ENCODE measurements at places on chromosomes 12 and 14.

DNA sequence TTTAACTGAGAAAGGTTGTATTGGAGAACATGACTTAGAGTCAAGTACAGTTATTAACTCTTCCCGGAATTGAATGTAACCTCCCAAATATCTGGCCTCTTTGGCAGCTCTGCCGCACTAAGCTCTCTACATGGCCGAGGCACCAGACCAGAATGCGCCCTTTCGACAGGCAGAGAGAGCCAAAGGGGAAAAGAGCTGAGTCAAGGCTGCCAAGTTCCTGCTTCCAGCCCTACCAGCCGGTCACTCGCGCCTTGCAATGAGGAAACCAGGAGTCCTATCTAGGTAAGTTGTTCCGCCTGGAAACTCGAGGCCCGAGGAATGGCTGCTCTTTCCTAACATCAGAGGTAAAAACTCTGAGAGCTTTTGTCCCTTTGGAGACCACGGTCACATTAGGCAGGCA is 172.2 kb downstream of the BRMS1L start:
- DNase-seq = no peak

GRCh38 chr14:86896701-86897100 is 1096.3 kb downstream of the GALC start:
- no peak for DNase-seq

GRCh38 chr14:96486705-96487104 is 15.5 kb upstream of the PAPOLA start:
- DNase-seq = no peak

- DNase-seq = no peak
These were observed at the start of gene TC2N for GRCh38 chr14:91867316-91867988. TC2N (minus strand) TSS chr14:91867536; CDS start chr14:91813769, 53,767 bp downstream.

- DNase-seq = no peak
These were observed 55.7 kb downstream of the VRK1 start for GRCh38 chr14:96852823-96853422.

- DNase-seq = no peak
These were observed 206.1 kb downstream of the SLC41A2 start for GRCh38 chr12:104752016-104752415.

- DNase-seq = no peak
These were observed 481 bp downstream of the REC8 start for GRCh38 chr14:24172261-24172860.

DNA sequence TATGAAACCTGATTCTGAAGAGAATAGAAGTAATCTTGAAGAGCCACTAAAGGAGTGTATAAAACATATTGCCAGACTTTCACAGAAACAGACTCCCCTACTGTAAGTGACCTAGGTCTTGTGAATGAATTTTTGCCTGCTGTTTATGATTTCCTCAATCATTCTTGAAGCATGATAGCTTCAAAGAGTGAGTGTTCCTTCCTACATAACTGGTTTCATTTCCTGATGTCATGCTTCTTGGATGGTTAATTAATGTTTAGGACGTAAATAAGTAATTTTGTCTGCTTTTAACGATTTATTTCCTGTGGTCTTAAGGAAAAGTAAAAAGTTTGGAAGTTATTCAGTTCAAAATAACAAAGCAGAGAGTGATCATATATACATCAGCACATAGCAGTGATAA is 129.8 kb downstream of the PIK3C2G start:
- DNase-seq = no peak

- no peak for DNase-seq
These were observed 13.9 kb upstream of the RPLP0 start for GRCh38 chr12:120214626-120215356.

GRCh38 chr12:45518291-45519235 is 210.9 kb upstream of the ARID2 start:
- DNase-seq = no peak

DNA sequence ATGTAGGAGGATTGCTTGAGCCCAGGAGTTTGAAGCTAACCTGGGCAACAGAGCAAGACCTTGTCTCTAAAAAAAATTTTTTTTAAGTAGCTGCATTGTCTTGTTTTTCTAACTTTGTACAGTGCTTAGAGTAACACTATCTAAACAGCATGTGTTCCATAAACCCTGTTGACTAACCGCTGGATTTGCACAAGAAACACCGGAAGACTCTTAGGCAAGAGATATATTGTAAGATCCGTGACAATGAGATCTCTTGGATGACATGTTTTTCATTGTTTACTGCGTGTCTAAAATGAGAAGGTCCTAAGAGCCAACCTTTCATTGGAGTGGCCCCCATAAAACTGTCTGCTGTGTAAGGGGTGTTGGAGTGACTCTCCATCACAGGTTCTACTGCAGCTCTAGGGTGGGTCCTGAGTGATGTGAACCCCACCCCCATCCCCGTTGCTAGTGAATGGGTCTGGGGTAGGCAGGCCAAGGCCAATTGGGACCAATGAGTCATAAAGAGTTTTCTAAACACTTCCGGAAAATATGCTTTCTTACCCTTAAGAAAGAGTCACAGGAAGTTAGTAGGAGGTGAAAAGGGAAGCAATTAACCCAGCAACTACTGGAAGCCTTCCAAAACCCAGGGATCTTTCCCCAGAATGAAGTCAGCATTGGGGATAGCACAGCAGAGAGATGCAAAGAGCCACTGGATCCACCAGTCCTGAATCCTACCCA is 24.3 kb upstream of the PCNX1 start:
- no peak for DNase-seq

GRCh38 chr12:56158926-56159461 is 835 bp downstream of the MYL6 start:
- DNase-seq = no peak

GRCh38 chr12:4221258-4221620 is 52.3 kb upstream of the CCND2 start:
- DNase-seq = no peak

DNA sequence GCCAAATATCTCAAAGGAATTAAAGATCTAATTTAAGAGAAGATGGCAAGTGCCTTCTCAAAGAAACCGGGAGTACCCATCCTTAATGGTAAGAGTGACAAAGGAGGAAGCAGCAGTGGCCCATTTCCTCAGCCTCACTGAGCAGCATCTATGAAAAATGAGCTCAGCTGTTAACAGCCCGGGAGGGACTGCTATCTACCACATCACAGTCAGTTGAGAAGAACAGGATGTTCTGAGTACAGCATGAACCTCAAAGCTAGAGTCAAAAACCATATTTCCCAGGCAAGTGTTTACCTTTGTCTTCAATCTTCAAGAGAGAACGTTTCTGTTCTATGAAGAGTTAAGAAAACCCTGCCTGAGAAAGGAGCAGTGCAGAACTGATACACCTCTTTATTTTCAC is 115.0 kb downstream of the BTG1 start:
- DNase-seq = no peak

- DNase-seq = no peak
These were observed 178.8 kb upstream of the FRMD6 start for GRCh38 chr14:51472881-51473280.

- no peak for DNase-seq
These were observed 189.6 kb upstream of the TMEM132C start for GRCh38 chr12:128077211-128077916.

DNA sequence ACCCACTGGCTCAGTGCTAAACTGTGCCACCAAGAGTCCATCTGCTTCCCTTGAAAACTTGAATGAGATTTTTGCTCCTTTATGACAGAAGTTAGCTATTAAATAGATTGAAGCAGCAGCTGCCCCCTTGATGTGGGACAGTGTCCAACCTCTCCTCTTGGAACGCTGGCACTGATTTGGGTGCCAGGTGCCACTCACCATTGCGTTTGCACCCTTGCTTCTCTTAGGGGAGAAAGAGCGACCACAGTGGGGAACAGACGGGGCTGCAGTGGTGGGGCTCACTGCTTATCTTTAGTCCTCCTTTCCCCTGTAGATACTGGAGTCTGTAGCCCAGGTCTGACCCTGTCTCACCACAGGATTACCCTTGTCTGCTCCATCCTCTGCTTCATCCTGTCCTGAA is 9.4 kb downstream of the EP400 start:
- DNase-seq = no peak

DNA sequence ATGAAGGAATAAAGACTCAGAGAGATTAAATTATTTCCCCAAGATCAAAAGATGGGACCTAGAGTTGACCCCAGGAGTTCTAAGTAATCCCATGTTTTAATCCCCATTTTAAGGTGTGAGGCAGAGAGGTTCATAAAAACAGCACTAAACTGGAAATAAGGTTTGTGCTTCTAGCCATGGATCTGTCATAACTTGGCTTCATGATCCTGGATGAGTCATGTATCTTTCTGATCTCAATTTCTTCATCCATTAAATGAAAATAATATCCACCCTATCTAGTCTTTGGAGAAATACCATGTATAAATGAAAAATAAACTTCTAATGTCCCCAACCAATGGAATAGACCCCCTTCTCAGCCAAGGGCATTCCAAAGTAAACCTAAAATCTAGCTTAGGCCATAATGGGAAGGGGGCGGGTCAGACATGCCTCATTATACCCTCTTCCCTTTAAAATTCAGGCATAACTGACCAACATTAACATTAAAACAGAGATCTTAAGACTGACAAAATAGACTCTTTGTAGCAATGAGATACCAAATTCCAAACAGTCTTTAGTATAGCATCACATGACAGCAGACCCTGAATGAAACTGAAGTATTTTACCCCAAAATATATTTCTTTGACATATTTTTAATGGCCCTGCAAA is 47.8 kb downstream of the SLC41A2 start:
- DNase-seq = no peak

GRCh38 chr12:131758016-131758739 is 47.3 kb downstream of the SFSWAP start:
- no peak for DNase-seq

DNA sequence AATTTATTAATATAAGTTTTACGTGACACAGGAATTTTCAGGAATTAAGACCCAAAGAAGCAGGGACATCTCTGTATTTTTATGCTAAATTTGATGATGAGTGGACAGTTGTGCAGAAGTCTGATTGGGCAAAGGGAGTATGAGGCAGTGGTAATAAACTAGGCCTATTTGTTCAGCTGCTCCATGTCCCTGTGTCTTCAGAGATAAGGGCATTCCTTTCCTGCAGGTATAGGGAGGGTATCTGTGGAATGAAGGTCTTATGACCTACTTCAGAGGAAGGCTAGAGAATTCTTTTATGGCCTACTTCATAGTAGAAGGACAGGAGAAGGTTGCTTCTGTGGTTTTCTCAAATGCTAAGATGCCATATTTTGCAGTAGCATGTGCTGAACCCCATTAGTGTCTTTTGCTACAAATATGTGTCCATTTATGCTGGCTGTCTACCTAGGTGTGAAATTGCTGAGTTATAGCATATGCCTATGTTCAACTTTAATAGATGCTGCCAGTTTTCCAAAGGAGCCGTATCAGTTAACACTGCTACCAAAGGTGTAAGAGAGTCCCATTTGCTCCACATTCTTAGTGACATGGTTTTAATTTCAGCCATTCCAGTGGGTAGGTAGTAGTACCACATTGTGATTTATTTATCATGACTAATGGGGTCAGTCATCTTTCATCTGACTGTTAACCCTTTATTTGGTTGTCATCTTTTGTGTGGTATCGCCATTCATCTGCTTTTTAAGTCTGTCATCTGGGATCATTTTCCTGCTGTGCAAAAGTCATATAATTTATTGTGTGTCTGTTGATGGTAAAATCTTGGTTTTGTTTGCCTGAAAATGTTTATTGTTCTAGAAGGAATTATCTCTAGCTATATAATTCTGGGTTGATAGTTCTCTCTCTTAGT is 410.7 kb upstream of the RGS6 start:
- no peak for DNase-seq

DNA sequence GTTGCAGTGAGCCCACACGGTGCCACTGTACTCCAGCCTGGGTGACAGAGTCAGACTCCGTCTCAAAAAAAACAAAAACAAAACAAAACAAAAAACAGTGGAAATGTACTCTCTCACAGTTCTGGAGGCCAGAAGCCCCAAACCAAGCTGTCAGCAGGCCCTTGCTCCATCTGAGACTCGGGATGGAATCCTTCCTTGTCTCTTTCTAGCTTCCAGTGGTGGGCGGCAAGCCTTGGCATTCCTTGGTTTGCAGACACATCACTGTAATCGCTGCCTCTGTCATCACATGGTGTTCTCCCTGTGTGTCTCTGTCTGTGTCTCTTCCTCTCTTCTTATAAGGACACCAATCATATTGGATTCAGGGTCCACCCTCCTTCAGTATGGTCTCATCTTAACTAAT is 6.4 kb downstream of the TNS2 start:
- DNase-seq = no peak

- DNase-seq = no peak
These were observed 325.6 kb upstream of the USP15 start for GRCh38 chr12:61934564-61934963.

GRCh38 chr12:10928746-10929286 is at the start of gene PRH2:
PRH2 (plus strand) TSS chr12:10929236; CDS start chr12:10929274, 38 bp downstream.
- no peak for DNase-seq

DNA sequence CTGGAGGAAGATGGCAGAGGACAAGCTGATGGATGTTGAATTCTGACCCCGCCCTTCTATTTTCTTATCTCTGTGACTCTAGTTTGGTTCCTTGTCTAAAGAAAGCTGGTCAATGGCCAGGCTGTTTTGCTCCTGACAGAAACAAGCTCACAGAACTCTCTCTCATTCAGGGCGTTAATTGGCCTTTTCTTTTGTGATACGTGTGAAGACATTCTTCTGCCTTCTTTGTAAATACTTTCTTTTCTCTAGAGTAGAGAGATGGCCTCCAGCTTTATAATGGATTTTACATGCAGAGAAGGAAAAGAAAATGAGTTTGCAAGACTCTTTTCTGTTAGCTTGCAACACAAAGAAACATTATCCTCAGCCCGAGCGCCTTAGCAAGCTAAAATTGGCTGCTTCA is 492.2 kb upstream of the CCDC196 start:
- no peak for DNase-seq

DNA sequence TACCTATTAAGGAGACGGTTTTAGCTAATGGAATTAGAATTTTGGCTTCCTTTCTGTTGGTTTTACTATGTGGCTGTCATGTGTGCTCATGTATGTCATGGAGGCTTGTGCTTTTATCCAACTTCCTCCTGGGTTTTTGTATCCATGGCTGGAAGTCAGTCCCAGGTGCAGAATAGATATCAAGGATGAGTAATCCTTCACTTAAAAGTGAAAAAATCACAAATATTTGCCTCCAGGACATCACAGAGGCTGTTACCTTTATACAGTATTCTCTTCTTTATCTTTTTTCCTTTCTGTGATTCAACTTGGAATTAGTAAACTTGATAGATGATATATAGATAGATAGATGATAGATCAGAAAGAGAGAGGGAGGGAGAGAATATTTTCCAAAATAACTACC is 706.8 kb downstream of the GALC start:
- no peak for DNase-seq

DNA sequence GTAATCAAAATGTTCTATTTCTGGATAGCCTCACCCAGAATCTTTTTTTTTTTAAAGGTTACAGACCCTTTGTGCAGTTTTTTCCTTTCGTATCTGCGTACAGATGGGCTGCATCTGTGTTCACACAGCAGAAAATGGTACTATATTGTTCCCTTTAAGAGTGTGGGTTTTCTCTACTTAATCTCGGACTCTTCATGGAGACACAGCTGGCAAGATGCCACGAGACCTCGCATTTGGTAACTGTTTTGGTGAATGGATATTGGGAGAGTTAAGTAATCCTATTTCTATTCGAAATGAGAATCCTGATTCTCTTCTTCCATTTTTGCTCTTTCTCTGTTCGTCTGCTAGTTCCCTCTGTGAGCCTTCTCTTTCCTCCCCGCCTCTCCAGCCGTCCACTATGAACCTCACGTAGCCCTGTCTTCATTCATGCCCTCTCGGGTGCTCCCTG is 85.7 kb downstream of the SAMD4A start:
- no peak for DNase-seq

- no peak for DNase-seq
These were observed 13.4 kb upstream of the DNAH10 start for GRCh38 chr12:123748661-123749060.
